Substantia nigra (tissue), 51 donors: ENCODE measurements at places on chromosomes 4 and X.

DNA sequence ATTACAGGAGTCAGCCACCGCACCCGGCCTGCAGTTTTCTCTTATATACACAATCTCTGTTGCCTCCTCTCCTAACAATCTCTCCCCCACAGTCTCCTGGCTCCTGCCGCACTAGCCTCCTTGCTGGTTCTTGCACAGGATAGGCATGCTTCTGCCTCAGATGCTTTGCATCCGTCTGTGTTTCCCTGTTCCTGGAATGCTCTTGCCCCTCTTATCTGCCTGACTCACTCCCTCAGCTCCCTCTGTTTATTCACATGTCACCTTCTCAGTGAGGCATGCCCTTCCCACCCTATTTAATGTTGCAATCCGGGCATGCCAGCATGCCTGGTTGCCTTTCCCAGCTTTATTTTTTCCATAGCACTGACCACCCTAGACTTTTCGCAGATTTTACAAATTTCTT lies 161.9 kb downstream of the PHF8 start:
- no peak for DNase-seq

DNA sequence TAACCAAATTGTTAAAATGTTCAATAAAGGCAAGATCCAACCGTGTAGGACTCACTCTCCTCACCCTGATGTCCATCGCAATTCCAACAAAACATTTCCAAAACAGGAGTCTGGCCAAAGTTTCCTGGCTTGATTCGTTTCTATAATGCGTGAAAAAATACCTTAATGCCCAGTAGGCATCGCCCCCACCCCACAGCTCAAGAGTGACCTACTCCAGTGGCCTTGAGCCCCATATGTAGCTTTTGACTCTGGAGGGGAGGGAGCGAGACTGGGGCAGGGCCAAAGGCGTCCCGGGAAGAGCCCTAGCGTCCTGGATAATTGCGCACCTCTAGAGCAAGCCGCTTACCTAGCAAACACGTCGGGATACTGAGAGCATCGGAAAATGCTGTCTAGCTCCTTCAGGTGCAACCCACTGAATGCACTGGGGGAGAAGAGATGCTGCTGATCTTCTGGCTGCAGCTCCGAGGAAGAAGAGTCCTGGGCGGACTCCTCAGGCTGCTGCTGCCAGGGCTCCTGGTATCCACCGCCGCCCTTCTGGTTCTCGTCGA lies 55.6 kb upstream of the NKAP start:
- no peak for DNase-seq

DNA sequence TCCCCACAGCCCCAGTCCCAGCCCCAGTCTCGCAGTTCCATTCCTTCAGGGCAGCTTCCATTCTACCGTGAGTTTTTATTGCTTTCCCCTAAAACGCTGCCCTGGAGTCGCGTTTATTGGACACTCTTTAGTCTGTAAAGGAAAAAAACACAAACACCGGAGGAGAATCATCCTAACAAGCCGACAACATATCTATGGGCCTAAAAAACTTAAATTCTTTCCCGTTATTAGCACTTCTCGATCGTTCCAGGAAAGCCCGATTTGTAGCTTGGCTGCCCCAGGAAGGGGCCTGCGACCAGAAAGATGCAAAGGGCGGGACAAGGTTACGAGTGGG lies 178.5 kb downstream of the CBR4 start:
- DNase-seq, result no peak

DNA sequence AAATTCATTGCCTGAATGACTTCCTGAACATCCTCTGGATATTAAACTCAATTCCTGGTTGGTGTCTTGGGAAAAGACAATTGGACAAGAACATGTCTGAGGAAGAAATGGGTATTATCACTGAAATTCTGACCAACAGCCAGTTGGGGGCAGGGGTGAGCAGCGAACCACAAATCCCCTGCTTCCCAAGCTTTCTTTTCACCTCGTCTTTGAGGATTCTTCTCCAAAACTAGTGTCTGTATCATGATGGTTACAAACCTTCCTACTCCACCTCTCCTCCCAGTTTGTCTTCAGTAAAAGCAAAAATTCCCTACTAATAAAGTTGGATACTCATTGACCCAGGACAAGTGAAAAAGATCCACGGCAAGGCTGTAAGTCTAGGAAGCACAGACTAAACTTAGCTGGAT lies 48.3 kb upstream of the WDR1 start:
- DNase-seq, result no peak

DNA sequence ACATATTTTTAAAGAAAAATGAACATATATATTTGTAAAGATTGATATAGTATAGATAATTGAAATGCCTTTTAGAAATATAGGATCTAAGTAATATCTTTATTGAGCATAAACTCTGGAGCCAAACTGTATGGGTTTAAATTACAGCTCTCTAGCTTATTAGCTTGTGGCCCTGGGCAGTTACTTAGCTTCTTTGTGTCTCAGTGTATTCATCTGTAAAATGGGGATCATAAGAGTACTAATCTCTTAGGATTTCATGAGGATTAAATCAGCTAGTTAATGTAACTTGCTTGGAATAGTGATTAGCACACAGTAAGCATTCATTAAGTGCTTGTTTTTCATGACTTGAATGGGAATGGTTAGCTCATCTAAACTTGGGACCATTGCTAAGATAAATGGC lies 32.8 kb downstream of the TRAPPC11 start:
- DNase-seq, result no peak

DNA sequence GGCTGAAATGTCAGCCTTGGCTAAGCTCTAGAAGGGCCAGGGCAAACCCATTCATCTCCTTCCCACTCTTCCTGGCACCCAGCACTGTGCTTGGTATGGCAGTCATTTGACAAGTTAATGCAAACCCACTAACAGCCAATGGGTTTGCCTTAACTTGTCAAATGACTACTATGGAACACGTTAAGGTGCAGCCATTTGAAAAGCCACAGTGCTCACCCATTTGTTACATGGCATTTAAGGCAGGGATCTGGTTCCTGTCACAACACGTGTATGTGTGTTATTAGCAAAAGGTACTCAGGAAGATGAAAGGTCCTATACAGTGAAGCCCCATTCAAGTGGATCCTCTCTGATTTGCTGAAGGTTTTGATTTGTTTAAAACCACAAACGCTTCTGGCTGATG lies 7.2 kb downstream of the CRMP1 start:
- DNase-seq, result no peak

DNA sequence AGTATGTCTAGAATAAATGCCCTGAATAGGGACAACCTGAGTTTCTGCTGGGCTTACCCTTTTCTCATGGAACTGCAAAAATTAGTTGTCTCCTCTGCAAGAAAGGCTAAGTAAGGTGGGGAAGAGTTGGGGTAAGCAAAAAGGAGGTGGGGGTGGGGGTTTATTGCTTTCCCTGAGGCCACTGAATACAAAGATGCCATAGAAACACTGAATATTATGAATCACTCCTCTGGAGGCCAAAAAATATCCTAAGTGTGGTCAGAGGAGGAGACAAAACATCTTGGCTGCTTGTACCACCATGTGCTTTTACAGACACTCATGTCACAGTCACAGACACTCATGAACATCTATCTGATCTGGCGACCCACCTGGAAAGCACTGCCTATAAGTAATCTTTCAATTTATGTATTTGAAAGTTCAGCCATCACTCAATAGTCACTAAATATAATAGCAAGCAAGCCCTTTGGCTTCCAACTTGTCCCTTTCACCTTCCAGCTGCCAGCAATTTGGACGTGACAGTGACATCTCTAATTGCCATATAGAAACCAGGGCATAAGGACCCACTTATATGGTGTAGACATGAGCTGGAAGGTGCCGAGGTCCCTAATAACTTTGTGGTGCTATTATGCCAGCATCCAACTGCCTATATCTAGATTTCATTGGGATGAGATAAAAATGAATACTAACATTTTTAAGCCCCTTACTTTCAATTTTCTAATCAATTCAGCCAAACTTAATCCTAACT lies 122.7 kb upstream of the CBR4 start:
- no peak for DNase-seq

DNA sequence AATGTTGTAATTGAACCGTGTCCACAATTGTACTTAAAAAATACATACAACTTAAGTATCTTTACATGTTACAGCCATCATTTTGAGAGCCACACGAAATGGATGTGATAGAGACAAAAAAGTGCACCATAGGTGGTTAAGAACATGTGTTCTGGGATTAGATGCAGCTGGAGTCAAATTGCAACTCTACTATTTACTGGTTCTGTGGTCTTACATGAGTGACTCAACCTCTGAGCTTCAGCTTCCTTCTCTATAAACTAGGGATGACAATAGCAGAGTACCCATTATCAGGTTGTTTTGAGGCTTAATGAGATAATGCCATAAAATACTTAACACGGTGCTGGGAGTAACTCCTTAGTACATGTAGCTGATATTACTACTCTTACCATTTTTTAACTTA lies 130.4 kb downstream of the IDS start:
- no peak for DNase-seq

DNA sequence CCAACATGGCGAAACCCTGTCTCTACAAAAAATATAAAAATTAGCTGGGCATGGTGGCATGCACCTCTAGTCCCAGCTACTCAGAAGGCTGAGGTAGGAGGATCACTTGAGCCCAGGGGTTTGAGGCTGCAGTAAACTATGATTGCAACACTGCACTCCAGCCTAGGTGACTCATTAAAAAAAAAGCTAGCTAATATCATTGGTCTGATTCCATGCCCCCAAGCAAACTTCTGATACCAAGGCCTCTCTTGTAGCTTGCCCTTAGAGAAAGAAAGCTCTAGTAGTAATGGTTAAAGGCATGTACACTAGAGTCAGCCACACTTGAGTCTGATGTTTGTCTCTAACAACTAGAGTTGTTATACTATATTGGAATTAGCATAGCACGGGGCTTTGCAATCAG lies 32.6 kb upstream of the PHF8 start:
- no peak for DNase-seq

DNA sequence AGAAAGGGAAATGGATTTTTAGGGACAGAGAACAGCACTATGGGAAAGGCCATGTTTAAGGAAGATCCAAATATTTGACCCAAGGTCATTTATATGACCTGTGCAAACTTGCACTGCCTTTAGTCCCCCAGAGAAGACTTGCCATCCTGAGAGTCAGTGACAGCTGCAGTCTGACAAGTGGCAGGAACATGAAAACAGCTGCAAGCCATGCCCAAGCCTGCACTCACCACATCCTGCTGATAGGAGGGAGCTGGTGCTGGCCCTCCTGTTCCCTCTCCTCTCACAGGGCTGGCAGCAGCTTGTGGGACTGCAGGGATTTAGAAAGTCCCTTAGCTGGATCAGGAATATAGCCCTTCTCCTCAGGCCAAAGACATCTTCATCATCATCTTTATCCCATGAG lies 187.7 kb downstream of the RAP1GDS1 start:
- DNase-seq, result no peak

- no peak for DNase-seq
Measured at GRCh38 chr4:120088507-120088906, 21.9 kb upstream of the MAD2L1 start.

- no peak for DNase-seq
Measured at GRCh38 chr4:47913861-47914219, 543 bp downstream of the NFXL1 start.

DNA sequence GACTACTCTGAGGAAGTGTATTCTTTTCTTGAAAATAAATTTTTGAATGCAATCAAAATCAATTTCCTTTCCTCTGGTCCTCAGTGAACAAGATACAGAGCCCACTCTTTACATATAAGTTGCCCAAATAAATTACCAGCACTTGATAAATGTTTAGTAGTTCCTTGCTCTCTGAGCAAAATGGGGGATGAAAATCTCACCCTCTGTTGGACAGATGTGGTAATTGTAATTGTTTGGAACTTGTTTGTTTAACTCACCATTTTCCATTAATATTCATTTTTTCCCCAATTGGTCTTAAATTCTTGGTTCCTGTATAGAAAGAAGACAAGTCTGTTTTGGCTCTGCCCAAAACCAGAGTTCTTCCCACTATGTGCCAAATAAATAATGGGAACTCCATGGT lies 146.3 kb downstream of the LDB2 start:
- no peak for DNase-seq

DNA sequence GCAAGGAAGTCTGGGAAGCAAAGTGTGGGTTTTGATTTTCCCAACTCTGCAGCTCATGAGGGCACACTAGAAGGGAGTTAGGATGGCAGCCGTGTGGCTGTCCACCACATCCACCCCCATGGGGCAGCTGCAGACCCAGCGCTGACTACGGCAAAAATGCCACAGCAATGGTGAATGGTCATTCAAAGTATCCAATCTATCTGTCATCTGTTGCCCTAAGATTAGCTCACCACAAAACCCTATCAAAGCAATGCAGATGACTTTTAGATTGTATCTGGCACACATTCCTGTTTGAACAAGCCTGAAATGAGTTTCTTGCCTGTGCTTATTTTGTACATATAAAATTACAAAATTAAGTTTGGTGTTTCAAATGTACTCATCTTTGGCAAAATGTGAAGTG lies 29.7 kb upstream of the HPSE start:
- no peak for DNase-seq

DNA sequence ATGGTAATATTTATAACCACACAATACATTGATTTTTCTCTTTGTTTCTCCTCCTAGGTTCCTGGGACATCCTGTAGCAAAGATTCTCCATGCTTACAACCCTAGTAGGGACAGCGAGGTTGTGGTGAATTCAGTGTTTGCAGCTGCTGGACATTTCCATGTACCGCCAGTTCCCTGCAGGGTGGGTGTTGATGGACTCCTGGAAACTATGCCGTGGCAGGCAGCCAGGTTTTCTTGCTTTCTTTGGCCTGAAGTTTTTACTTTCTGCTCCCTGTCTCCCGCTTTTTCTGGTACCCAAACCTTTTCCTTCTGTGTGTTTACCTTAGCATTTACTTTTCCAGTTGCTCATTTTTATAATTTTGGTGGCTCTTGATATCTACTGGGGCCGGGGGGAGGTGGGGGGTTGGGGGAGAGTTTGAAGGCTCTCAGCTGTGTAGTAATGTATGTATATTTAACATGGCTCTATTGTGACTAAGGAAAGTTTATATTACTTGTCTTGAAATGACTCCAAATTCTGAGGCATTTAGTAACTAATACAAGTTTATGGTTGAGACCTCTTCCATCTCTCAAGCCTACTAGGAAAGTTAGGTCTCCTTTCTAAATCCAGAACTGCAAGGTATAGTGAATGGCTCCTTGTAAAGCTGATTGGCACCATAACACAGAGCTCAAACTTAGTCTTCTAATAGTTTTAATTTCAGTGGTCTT lies 89.7 kb downstream of the TMEM131L start:
- DNase-seq, result peak; percentile 9

DNA sequence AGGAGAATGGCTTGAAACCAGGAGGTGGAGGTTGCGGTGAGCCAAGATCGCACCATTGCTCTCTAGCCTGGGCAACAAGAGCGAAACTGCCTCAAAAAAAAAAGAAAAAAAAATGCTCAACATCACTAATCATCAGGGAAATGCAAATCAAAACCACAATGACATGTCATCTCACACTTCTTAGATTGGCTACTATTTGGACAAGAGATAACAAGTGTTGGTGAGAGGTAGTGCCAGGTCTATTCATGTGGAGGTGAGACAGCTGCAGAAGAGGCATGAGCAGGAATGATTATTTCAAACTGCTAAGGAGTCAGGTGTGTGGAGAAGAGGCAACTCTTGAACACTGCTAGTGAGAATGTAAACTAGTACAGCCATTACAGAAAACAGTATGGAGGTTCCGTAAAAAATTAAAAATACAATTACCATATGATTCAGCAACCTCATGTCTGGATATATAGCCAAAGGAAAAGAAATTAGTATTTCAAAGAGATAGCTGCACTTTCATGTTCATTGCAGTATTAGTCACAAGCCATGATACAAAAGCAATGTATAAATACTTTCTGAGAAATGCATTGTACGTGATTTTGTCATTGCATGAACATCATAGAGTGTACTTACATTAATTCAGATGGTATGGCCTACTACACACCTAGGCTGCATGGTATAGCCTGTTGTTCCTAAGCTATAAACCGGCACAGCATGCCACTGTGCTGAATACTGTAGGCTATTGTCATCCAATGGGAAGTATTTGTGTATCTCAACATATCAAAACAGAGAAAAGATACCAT lies 75.3 kb downstream of the TMEM144 start:
- DNase-seq, result no peak
